ENCODE measurements at places on chromosomes 7 and 10.

GRCh38 chr7:23662124-23662983, 17.6 kb upstream of the FAM221A start:
- DNase-seq, result no peak

- no peak for DNase-seq
These were observed 6.3 kb upstream of the ARHGAP22 start for GRCh38 chr10:48611133-48611532.

- DNase-seq, result no peak
These were observed 662.5 kb downstream of the POM121L12 start for GRCh38 chr7:53697913-53698312.

GRCh38 chr10:86300931-86301830, 65.4 kb downstream of the GRID1 start:
- DNase-seq, result no peak

- no peak for DNase-seq
These were observed 222.6 kb downstream of the ANK3 start for GRCh38 chr10:60167050-60167449.

DNA sequence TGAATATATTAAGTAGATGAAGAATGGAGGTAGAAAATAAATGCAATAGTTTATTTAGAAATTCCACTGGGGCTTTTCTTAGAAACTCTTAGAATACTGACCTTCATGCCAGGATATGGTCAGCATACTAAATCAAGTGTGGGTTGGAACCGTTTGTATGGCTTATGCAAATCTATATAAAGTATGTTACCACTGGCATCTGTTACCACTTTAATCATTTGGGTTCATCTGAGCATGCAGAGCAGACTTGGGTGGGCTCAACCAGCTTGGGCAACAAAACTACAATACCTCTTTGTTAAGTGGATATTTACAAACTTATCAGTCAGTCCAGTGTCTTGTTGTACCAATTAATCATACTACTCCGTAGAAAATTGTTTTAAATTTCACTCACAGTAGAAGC, 125.8 kb downstream of the CRPPA start:
- no peak for DNase-seq

- no peak for DNase-seq
These were observed 39.7 kb upstream of the SLC35B4 start for GRCh38 chr7:134356421-134356936.

DNA sequence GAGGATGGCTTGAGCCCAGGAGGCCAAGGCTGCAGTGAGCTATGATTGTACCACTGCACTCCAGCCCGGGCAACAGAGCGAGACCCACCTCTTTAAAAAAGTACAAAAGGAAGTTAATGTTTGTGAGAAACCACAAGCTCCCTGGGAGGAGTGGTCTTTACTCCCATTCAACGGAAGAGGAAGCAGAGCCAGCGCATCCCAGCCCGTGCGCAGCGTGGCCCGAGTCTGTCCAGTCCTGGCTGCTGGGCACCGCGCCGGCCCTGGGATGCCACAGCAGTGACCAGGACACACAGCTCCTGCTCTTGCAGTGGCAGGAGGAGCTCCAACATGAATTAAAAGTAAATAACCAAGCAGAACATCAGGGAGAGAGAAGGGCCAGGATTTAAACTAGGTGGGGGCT, 68.4 kb downstream of the ELFN1 start:
- no peak for DNase-seq

DNA sequence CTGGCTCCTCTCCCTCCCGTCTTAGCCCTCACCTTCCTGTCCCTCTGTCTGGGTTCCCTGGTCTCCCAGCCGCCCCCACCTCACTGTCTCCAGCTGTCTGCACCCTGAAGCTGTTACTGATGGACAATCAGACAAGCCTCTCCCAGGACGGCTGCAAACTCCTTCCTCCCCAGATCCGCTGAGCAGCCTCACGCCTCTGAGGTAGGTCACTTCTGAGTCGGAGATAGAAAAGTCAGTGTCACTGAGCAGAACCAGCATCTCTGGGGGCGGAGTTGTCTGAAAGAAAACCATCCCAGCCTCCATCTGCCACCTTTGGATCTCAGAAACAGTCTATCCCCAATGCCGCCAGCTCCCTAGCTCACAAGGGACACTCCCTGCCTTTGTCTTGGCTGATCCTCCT, 27.4 kb downstream of the FAM241B start:
- no peak for DNase-seq

- no peak for DNase-seq
These were observed 18.3 kb downstream of the KLLN start for GRCh38 chr10:87844837-87845623.

DNA sequence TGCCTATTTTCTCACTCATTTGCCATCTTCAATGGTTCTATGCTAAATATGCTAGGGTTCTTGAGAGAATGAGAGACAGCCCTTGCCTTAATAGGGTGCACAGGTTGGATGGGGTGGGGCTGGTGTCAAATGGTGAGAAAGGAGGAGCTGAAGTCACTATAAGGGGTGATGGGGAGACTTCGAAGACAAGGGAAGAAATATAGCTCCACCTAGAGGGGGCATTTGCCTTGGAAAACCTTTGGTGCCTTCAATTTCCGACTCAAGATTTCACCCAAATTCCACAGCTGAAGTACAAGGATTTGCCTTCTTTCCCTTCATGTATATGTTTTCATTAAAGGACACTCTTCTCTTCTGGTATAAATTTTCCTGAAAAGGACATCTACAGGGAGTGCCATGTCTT, 5.6 kb downstream of the PTN start:
- DNase-seq, result no peak

GRCh38 chr10:18313626-18314025, 173.4 kb downstream of the CACNB2 start:
- no peak for DNase-seq

- no peak for DNase-seq
These were observed 75.8 kb upstream of the NEBL start for GRCh38 chr10:20972925-20973324.

DNA sequence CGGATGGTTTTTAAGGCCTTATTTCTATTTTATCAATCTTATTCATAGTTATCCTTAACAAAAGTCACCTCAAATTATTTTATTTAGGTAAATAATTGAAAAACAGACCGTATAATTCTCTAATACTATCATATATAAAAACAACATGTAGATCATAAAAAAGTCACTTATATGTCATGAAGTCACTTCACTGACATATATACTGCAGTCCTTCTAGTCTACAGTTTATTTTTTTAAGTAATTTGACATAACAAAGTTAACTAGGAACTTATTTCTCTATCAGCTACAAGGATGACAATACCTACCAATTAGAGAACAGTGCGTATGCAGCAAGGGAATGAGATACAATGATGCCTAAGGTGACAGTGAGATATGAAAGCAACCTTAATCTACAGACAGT, 26.2 kb downstream of the JMJD1C start:
- DNase-seq, result no peak

GRCh38 chr7:71480791-71481190, 348.8 kb downstream of the GALNT17 start:
- DNase-seq, result no peak

GRCh38 chr7:113639221-113639620, 279.6 kb downstream of the PPP1R3A start:
- no peak for DNase-seq

DNA sequence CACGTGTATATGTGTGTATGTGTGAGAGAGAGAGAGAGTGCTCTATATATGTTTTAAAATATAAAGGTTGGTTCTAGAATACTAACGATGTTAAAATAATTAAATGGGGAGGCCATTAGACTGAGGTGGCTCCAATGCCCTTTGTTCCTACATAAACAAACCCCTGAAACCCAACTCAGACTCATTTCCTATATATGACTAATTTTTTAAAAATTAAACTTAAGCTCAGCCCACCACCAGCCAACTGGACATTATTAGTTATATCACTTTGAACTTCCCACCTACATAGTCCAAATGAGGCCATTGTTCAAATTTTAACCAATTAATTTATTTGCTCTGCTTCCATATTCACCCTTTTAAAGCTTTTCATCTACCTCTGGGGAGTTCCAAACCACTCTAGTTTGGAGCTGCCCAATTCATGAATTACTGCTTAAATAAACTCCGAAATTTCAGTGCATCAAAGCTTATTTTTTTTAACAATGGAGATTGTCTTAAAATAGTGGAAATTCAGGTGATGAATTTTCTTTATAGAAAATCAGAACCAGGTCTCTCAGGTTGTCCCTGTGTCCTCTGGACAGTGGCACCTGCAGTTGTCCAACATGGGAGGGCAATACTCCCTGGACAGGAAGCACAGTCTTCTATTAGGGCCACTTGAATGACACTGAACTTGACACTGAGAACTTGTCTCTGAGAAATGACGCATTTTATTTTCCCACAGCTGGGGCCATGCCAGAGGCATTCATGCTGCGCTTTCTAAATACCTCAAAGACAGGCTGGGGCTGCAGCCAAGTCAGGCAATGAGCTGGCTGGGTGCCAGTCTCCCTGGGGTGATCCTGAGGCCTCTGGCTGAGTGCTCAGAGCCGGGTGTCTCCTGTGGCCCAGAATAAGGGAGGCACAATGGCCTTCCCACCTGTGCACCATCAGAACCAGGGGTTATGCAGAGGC, 109.5 kb upstream of the TMEM72 start:
- DNase-seq, result no peak

- DNase-seq, result no peak
These were observed 121.9 kb upstream of the ODAD2 start for GRCh38 chr10:28120795-28121194.

- DNase-seq, result no peak
These were observed 400.9 kb downstream of the SUGCT start for GRCh38 chr7:40535678-40536077.

DNA sequence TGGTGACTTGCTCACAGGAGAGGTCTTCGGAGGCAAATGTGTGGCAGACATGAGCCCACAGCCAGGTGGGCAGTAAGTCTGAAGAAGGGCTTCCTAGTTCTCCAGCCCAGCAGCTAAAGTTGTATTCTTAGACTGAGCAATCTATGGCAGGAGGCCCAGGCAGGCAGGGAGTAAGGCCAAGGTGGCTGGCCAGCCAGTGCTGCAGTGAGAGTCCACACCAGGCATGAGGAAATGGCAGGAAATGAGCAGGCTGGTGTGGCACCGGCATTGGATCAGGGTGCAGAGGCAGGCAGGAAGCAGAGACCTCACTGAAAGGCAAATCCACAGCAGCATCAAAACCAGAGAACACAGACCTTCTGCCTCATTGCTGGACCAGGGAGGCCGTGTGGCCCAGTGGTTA, 84.6 kb upstream of the PDE1C start:
- no peak for DNase-seq

GRCh38 chr10:104906112-104906511, 265.0 kb downstream of the SORCS3 start:
- no peak for DNase-seq

DNA sequence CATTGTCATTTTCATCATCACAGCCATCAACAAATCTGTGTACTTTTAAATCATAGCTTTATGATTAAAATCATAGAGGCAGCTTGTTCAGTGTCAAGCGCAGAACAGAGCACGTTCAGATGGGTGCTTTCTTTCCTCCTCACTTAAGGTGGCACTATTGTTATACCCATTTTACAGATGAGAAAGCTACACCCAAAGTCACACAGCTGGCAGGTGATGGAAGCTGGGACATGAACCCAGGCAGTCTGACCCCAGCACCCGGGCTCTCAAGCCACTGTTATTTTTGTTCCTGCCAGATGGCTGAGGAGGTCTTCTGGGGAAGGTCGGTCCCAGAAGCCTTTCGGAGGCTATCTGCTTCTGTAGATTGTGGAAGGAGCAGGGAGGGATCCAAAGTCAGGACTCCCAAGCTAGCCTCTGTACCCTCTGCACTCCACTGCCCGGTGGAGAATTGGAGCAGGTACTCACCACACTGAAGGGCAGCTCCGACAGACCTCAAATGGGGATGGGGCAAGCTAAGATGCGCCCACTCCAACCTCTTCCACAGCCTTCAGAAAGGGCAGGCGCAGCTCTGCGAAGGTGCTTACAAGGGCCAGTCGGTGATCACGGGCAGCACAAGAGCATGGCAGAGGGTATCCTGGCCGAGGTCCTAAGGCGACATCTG, 610 bp downstream of the AVPI1 start:
- DNase-seq, result no peak

DNA sequence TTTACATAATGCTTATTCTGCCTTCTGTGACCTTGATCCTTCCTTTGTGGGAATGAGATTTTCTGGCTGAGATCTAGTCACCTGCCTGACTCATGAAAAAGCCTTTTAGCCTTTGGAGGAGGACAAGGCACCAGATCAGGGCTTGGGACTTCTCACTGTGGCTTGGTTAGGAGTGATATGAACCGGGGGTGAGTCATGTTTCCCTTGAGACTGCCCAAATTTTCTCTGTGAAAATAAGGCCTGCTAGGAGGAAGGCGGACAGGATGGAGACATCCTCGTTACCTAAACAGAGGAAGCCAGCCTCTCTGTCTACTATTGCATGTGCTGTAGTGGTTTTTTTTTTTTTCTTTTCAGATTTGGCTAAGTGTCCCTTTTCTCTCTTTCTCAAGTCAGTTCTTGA, 57.8 kb downstream of the EVX1 start:
- DNase-seq, result no peak

DNA sequence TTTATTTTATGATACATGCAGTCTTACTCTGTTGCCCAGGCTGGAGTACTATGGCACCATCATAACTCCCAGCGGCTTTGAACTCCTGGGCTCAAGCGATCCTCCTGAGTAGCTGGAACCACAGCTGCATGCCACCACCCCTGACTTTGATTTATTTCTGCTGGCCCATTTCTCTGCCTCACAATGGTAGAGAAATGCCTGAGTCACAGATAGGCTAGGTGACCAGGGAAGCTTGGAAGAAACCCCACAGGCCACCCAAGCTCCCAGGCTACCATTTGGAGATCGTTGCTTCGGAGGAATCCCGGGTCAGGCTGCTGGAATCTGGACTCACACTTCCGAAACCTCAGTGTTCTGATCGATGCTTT, 17.4 kb upstream of the BAIAP2L1 start:
- DNase-seq, result no peak

- no peak for DNase-seq
These were observed 34.6 kb upstream of the MALRD1 start for GRCh38 chr10:19014034-19014433.

- DNase-seq, result no peak
These were observed 20.1 kb upstream of the ITPRID1 start for GRCh38 chr7:31493714-31494181.

DNA sequence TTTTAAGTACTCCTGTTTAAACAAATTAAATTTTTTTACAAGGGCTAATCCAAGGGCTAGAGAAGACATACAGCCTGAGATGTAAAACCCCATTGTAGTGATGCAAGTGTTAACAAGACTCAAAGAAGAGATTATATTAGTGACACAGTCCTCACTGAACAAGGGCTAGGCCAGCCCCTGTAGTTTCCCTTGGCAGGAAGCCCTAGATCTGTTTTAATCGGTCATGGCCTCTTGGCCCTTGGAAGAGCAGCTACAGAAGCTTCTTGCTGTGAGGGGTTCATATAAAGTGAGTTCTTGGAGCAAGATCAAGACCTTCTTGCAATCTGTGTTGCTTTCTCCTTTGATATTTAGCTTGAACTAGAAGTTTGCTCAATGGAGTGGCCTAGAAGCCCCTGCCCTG, 1339.4 kb downstream of the XPNPEP1 start:
- no peak for DNase-seq
